Prostate gland (tissue), 2 donors: ENCODE measurements at places on chromosomes 12 and 14.

- DNase-seq = no peak
Measured at GRCh38 chr14:69287098-69288010, 27.4 kb downstream of the GALNT16 start.

DNA sequence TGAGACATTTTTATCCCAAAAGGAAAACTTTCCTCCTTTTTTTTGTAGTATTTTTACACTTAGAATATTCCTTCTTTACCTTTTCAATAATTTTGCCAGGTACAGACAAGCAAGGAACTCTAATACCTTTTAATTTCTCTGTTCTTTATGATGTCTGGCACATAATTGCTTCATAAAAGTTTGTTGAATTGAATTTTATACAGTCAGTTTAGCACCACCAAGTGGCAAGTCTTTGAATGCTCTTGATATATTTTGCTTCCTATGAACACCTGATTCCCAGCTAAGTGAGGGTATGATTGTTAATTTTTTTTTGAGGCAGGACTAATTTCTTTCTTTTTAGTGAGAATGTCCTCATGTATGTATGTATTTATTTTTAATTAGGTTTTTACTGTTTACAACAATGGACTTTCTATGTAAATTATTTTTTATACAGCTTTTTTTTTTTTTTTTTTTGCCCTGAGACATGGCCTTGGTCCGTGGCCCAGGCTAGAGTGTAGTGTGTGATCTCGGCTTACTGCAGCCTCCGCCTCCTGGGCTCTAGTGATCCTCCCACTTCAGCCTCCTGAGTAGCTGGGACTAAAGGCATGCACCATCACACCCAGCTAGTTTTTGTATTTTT is 6.9 kb downstream of the TBC1D15 start:
- DNase-seq = no peak

GRCh38 chr14:67806246-67806645 is 10.1 kb downstream of the ZFYVE26 start:
- no peak for DNase-seq

DNA sequence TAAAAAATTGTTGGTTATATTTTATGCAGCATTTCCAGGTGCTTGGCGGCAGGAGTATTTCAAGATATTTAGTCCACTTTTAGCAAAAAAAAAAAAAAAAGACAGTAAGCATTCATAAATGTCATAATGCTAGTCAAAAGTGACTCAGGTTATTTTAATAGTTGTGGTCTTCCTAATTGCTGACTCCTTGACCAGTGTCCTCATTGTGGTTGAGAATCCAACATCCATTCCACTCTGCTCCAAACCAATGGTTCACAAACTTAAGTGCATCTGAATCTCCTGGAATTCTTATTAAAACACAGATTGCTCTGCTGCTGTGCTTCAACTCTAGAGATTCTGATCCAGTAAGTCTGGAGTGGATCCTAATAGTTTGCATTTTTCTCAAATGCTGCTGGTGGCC is 71.4 kb downstream of the AKAP6 start:
- DNase-seq = no peak

DNA sequence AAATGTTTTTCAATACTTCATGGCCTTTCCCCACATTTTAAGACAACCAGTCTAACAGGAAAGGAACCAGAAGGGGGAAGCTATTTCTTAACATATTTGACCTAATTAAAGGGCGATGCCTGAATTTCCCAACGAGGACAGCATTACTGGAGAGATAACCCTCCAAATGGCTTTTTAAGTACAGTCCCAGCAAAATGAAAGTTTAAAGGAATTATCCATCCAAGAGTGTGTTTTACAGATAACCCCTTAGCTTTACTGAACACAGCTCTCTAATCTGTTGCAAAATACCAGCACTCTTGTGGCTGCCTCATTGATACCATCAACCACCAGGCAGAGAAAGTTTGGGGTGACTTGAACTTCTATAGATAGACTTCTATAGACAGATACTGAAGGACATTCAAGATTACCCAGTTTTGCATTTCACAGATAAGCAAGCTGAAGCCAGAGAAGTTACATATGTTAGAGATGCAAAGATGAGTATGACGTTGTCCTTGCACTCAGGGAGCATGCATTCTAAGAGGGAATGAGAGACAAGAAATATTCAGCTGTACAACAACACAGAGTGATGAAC is 41.3 kb upstream of the DUSP6 start:
- no peak for DNase-seq

DNA sequence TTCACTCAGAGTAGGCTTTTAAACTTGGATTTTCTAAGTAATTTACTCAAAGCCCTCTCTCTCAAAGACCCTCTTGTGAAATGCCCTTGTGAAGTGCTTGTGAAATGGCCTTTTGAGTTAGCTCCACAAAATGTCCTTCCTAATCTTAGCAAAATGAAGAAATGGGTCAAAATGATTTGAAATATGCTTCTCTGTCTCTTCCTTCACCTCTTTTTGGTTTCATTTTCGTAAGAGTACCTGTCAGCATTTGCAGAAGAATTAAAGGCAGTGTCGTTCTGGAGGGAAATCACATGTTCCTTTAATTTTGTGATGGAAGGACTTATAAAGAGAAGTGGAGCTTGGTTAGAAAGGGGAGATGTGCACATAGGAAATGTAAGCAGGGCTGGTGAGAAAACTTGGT is 93.7 kb downstream of the HMGA2 start:
- DNase-seq = no peak

DNA sequence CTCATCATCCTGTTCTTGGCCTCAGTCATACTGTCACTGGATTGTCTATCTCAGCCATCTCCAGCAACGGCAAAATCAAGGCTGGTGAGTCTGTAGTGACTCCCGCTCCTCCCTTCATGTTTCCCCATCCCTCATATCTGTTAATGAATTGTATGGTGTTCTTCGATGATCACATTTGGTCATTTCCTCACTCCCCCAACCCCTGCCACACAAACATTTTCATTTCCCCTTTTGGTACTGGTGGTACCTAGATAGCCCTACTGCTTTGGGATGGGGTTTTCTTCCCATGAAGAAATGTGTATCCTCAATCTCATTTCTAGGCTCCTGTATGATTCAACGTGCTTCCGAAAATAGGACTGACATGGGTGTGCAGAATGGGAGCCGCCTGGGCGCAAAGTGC is 2.7 kb upstream of the KLHL33 start:
- no peak for DNase-seq

DNA sequence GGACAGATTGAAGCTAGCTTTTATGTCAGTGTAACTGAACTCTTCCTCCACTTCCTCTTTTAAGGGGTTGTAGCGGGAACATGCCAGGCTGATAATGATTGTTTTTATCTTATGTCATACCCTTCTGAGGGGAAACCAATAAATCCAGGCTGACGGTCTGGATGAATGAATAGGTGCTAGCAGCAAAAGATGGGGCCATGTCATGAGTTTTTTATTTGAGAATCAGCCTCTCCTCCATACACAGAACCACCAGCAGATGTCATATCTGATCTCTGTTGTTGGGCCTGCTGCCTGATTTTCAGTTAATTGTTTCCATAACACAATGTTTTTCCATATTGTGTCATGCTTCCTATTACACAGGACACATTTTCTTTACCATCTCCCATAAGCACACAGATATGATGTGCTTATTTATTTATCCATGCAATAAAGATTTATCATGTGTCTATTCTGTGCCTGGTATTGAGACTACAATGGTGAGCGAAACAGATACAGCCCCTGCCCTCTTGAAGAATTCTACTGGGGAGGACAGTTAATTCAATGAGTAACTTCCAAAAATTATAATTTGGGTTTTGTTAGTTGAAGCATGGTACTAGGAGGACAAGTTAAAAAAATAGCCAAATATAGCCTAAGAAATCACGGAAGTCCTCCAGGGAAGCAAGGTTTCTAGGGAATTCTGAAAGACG is 33.6 kb upstream of the CRY1 start:
- no peak for DNase-seq

GRCh38 chr14:38873941-38874612 is 229.0 kb downstream of the SEC23A start:
- no peak for DNase-seq

DNA sequence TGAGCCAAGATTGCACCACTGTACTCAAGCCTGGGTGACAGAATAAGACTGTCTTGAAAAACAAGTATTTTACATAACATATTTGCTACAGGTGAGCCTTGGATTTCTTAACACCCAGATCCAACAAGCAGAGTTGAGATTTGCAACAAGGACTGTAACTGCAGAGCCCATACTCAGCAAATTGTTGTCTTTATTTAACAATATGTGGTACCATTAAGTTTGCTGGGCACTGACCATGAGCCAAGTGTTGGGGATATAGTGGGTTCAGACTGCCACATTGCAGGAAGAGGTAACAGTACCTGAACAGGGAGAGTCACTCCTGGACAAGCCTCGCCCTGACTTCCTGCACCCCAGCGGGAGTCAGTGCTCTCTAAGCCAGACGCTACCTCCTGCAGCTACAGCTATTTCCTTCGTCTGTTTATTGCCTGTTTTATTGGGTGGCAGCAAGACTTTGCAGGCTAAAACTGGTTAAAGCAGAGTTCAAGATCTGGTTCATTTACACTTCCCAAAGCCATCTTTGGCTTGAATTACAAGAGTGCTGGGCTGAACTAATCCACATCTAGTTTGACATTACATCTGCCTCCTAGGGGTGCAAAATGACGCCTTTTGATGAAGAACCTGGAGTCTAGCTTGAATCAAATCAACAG is 12.5 kb downstream of the AHSA1 start:
- peak; percentile 44 for DNase-seq

DNA sequence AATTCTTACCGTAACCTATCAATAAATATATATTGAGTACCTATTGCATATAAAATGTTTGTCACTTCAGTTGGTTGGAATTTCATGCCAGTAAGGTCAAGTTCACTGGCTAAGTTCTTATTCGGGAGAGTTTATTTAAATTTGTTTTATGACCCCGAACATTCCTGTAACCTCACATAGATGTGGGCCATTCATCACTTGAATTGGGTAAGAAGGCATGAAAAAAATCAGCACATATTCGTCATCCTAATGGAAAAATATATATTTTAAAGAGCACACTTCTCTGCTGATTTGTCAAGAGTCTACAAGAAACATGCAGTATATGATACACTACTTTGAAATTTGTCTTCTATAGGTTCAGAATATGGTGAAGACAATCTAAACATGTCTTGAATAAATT is 263.4 kb downstream of the CCDC91 start:
- DNase-seq = no peak

DNA sequence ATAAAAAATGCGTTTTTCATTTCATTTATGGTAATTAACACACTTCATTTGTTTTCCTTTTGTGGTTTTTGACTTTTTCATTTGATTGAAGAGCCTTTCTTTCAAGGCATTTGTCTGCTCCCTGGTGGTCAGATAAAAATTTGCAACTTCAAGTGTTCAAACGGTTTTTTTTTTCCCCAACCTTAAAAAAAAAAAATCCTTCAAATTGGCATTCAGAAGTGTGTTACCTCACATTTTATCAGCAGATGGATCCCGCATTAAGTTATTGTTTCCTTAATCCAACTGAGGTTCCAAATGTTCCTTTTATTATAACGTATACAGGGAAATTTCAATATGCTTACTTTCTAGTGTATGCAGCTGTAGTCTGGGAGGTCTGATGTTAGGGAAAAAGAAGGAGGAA is 47.2 kb downstream of the MYF5 start:
- DNase-seq = no peak

DNA sequence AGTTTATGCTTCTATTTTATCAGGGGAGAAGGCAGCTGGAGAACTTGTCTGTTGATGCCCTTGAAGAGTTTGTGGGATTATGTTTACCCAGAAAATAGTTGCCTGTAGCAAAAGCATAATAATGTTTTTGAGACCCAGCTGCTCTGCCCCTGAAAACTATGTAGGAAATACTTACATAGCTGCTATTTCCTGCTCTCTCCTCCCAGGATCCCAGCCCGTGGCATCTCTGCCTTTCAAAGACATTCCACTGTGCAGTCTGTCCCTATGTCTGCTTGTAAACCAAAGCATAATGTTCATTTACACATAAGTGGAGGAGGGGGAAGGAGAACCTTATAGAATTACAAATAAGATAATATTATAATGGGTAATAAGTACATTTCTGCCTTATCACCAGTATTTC is 198.7 kb downstream of the SYT1 start:
- no peak for DNase-seq

DNA sequence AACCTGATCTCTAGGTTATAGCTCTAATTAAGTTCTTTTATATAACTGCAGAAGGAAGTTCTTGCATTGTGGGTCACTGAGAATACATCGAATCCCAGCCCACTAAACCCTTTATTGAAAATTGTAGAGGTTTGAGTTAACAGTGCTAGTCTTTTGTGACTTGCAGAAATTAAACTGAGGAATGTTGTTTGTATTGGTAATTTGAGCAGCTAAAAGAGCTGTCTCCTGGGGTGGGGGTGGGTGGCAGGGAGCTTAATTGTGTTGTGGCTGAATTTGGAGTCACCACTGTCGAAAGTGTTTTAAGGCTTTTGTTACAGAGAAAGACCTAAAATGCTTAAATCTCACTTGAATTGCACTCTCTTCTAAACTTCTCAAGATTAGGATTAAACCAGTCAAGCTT is 3.2 kb upstream of the COX8C start:
- no peak for DNase-seq

DNA sequence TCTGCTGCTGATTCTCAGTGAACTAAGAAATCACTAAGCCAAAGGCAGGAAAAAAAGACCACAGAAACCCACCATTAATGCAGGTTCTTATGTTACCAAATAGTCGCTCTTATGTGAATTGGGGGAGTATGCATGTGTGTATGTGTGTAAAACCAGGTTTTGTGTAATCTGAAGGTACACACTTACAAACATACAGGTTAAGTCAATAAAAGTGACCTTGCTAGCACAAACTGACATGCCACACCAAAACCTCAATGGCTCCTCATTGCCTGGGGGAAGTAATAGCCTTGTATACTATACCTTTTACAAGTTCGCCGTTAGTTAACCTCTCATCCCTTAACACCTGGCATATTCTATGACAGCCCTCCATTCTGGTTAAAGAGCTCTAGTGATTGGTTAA is 29.8 kb upstream of the TMED10 start:
- DNase-seq = no peak

DNA sequence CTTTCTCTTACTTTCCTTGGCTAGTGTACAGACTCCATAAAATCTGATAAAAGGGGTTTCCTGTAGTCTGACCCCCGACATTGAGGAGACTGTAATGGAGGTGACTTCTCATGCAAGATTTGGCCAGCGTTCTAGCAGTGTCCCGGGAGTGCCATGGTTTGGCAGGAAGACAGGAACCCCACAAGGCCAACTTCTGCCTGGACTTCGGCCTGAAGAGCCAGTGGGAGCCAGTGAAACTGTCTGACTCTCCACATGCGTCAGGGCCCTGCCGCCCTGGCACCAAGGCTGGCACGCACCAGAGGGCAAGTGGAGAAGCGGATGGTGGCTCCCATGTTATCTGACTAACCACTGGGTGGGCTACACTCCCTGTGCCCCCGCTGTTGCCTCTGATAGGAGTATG is 70.5 kb downstream of the TMEM260 start:
- DNase-seq = no peak
